ENCODE measurements at places on chromosomes 7 and 10.
A peak's percentile ranks its signal among the peaks of the same experiment; 100 is the strongest.

- no peak for DNase-seq
Observed at GRCh38 chr7:16526742-16527540, at the start of gene LRRC72. LRRC72 (plus strand) TSS chr7:16526825; CDS start chr7:16526953, 128 bp downstream.

DNA sequence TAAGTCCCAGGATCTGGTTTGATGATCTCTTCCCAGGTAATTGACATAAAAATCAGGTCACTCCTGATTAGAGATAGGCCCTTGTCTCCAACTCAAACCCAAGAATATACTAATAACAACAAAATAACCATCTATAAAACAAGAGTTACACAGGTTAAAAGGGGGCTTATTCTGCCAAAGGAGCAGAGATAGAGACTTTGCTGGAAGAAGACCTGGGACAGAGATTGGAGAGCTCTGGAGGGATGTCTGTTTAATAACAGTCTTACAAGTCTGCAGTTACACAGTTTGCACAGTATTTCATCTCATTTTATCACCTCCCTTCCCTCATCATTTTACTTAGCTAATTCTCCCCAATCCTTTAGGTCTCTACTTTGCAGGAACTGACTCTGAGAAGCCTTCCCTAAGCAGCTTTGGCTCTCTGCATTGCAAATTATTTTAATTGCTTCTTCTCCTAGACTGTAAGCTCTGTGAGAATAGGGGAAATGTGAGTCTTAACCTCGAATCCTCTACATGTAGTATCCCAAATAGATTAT is 3.7 kb upstream of the ZNF438 start:
- no peak for DNase-seq

- DNase-seq: no peak
Observed at GRCh38 chr7:90169891-90170290, 15.6 kb downstream of the STEAP1 start.

DNA sequence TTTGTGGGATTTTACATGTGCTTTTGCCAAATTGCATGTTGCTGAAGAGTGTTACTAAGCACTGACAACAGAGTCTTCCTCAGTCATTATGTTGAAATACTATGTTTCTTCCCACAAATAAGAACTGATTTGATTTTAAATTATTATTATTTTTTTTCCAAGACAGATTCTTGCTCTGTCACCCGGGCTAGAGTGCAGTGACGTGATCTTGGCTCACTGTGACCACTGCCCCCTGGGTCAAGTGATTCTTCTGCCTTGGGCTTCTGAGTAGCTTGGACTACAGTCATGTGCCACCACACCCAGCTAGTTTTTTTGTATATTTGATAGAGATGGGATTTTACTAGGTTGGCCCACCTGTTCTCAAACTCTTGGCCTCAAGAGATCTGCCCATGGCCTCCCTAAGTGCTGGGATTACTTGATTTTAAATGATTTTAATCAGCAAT is 42.3 kb downstream of the MINPP1 start:
- DNase-seq: no peak

GRCh38 chr10:103584216-103585010 is 90.9 kb downstream of the NEURL1 start:
- DNase-seq: no peak

DNA sequence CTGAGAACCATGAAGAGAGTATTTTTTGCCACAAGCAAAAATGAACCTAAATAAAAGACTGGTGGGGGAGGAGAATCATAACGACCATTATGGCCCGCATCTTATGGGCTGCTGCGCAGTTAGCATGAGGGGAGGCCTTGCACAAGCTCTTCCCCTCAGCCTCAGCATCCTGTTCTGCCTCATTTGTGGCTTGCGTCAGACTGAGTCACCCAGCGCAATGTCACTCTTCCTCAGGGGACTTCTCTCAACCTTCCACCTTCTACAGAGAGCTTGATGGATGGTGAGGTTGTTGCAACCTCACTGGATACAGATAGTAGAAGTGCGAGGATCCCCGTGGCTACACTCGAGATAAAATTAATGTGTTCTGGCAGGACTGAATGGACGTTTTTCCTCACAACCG is 16.8 kb upstream of the GPR15LG start:
- no peak for DNase-seq

DNA sequence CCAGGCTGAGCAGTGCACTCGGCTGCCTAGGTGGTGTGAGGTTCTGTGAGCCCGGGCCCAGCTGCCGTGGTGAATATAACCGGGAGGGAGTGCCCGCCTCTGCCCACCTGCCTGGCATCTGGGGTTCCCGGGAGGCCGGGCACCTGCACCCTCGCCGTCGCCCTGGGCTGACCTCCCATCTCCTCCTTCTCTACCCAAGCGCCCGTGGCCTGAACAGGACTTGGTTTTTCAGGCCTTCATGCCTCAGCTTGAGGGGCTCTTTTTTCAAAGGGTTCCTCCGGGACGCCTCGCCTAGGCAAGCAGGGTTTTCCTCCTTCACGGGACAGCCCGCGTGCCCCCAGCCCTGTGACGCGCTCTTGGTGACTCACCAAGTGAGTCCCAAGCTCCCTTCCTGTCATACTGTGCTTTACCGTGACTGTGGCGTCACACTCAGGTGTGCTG is 9.9 kb downstream of the INPP5A start:
- DNase-seq: no peak

GRCh38 chr7:143248761-143249354 is 14.4 kb upstream of the GSTK1 start:
- no peak for DNase-seq

DNA sequence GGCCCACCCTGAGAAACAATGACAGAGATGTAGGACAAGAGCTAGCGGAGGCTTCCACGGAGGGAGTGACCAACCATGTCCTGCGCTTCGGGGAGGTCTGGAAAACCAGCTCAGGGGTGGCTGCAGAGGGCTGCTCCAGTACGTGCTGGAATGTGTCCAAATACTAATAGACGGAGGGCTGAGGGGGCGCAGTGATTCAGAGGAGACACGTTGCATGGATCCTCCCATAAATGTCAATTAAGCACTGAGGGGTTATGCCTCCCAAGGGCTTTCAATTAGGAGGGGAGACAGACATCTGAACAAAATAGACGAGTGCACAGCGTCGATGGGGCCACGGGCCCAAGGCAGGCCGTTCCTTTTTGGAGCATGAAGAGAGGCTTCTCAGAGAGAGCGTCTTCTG is 51.0 kb upstream of the NPS start:
- DNase-seq: no peak

DNA sequence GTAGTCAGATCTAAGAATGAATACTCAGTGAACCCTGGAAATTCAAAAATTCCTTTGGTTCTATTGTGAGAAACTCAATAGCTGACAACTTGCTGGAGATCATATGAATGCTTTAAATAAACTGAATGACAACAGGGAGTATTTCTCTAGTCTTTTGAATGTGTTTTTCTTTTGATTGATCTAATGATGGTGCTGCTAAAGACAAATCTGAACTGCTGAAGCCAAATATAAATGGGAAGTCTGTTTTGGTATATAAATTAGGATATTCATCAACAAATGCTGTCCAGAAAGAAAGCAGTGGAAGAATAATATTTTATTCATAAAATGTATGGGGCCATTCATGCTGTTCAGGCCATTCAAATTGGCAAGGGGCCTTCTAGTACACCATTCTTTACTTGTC is 79.4 kb downstream of the ITGB1 start:
- DNase-seq: no peak

DNA sequence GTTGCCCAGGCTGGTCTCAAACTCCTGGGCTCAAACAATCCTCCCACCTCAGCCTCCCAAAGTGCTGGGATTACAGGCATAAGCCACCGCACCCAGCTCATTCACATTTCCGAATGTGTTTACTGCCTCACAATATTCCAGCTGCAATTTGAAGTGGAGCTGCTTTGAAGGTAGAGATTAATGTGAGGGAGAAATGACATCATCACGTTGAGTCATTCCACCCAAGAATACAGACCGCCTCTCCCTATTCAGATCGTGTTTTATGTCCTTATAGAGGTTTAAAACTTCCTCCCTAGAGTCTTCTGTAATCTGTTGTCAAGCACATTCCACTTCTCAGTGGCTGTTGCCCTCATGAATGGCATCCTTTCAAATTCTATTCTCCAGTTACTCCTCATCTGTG is 100.4 kb upstream of the PDGFA start:
- no peak for DNase-seq

GRCh38 chr7:156975620-156976019 is 26.1 kb downstream of the NOM1 start:
- no peak for DNase-seq

DNA sequence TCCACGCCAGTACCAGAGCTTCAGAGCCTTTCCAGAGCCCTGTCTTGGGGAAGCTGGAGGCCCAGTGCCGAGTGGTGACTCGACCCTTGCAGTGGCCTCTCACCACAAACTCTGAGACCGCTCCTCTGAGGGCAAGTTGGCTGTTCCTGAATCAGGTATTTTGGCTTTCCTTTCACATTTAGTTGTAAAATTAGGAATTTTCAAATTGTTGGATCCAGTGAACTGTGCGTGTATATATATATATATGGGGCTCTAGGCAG is 128.7 kb upstream of the UNC5B start:
- no peak for DNase-seq

- no peak for DNase-seq
Observed at GRCh38 chr7:111833466-111833865, 271.2 kb upstream of the IMMP2L start.

GRCh38 chr7:84693483-84693882 is 493.4 kb downstream of the SEMA3D start:
- no peak for DNase-seq

GRCh38 chr10:90089719-90090118 is 388.3 kb downstream of the KIF20B start:
- peak; percentile 39 for DNase-seq

DNA sequence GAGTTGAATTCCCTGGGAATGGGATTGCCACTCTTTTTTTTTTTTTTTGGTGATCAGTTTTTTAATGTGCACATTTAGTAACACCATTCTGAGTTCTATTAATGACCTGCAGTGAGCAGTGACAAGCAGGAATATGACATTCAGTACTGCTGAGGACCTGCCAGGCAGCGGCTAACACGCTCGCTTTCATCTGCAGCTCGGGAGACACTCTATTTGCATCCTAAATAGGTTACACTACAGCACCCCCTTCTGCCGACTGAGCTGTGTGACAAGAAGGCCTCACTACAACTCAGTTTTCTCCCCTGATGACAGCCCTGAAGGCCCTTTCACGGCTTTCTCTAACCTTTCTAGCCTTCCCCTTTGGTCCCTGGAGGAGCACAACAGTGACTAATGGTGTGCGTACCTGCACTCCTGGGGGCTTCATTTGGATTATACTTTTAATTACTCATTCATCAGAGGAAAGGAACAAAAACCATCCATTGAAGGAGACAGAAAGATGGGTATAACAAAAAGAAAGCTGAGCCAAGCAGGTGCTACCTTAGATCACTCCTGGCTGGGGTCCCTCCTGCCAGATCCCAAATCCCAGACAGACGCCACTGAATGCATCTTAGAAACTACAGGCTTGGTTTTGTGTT is 872.4 kb downstream of the LRMDA start:
- DNase-seq: peak; percentile 71

GRCh38 chr7:114944745-114945625 is 23.1 kb downstream of the MDFIC start:
- DNase-seq: peak; percentile 81

GRCh38 chr7:135327458-135327857 is 93.8 kb downstream of the STRA8 start:
- DNase-seq: no peak

- DNase-seq: no peak
Observed at GRCh38 chr10:128137877-128138276, 11.7 kb upstream of the MKI67 start.

DNA sequence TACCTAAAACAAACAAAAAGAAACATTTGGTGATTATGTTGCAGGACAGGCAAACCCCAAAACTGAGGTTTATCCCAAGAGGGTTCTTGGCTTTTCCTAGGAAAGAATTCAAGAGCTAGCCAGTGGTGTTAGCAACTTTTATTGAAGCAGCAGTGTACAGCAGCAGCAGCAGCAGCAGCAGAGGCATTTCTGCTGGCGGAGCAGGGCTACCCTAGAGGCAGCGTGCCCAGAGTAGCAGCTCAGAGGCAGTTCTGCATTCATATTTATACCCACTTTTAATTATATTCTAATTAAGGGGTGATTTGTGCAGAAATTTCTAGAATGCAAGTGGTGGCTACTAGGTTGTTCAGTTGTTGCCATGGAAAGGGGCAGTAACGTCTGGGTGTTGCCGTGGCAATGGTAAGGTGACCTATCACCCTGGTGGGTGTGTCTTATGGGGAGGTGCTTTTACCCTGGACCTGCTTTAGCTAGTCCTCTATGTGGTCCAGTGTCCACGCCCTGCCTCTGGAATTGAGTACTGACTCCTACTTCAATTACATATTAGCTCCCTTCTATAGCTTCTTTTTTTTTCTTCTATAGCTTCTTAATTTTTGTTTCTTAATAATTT is 53.9 kb downstream of the VCL start:
- no peak for DNase-seq

GRCh38 chr10:101879456-101880231 is 36.0 kb upstream of the KCNIP2 start:
- no peak for DNase-seq

DNA sequence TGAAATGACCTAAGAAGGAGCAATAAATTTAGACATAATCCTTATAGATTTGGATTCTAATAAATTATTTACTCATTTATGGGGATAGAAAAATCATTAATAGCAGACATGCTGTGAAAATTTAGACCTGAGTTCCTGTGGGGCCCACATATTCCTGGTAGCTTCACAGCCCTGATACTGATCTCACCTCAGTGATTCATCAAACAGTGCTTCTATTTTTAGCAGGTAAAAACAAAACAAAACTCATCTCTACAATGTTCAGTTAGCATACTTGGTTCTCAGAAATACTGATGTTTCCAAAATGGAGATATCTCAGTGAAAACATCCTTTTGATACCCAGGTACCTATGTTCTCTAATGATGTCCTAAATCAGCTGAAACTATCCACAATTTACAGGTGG is 841.1 kb upstream of the SORCS1 start:
- DNase-seq: no peak

GRCh38 chr7:13466874-13467547 is 522.5 kb downstream of the ETV1 start:
- DNase-seq: peak; percentile 56

- peak; percentile 31 for DNase-seq
Observed at GRCh38 chr7:152899548-152900109, 140.1 kb downstream of the ACTR3B start.

DNA sequence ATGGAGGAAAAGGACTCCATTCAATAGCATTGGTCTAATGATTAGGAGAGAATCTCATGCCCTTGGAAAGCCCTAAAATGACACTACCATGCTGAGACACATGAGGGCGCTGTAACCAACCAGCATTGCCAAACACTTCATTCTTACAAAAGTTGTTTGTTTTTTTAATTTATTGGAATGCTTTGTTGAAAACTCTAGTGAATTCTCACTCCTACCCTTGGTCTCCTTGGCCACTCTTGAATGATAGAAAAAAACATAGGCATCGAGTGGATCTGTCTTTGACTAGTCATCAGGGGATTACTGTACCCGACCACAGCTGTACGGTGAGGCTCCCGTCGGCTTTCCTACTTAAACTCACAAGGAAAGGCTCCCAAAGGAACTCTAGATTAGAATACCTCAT is 29.3 kb upstream of the ADD3 start:
- no peak for DNase-seq

DNA sequence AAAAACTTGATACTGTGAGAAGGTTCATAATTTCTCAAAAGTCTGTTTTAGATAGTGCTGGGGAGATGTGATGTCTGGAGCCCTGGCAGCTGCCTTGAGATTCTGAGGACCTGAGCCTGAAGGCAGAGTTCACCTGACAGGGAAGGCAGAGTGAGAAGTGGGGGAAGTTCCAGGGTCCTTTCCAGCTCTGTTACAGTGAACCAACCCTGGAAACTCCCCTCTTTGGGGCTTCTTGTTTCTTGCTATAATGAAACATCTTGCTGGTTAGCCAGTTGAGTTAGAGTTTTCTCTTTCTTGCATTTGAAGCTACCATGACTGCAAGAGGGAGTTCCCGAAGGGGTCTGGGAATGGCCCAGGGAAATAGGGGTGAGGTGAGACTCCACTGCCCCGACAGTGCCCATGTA is 158.9 kb upstream of the TNRC18 start:
- no peak for DNase-seq
